NCI-H774 (cell line): ENCODE measurements at places on chromosomes 5 and 9.

- no peak for DNase-seq
Observed at GRCh38 chr5:163276466-163276865, 160.9 kb upstream of the CCNG1 start.

DNA sequence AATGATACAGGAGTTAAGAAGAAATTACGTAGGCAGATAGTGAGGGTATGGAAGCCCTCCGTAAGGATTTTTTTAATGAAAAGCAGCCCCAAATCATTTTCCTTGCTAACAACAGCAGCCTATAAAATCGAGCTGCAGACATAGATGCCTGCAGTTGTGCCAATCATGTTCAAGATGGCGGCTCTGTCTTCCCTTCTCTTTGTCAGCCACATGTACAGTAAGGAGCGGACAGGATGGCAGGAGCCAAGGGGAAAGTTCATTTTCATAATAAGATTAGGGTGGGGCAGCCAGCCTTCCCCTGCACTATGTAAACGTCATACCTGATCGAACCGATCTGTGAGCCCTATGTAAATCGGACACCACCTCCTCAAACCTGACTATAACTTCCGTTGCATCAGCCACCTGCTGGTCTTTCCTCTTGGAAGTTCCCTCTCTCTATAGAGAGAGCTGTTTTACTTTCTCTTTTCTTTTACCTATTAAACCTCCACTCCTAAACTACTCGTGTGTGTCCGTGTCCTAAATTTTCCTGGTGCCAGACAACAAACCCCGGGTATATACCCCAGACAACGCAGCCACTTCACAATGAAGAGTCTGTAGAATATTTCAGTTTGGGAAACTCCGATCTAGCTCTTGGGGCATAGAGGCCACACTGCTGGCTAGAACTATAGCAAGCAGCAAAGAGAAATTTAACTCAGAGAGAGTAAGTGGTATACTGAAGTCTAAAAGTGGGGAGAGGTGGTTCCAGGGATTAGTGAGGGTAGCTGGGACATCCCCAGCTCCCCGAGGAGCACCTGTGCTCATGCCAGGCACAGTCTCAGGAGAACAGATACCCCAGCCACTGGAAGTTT, 20.8 kb upstream of the SLC24A2 start:
- DNase-seq = no peak

- DNase-seq = no peak
Observed at GRCh38 chr9:137762414-137763061, 115.0 kb upstream of the CACNA1B start.

DNA sequence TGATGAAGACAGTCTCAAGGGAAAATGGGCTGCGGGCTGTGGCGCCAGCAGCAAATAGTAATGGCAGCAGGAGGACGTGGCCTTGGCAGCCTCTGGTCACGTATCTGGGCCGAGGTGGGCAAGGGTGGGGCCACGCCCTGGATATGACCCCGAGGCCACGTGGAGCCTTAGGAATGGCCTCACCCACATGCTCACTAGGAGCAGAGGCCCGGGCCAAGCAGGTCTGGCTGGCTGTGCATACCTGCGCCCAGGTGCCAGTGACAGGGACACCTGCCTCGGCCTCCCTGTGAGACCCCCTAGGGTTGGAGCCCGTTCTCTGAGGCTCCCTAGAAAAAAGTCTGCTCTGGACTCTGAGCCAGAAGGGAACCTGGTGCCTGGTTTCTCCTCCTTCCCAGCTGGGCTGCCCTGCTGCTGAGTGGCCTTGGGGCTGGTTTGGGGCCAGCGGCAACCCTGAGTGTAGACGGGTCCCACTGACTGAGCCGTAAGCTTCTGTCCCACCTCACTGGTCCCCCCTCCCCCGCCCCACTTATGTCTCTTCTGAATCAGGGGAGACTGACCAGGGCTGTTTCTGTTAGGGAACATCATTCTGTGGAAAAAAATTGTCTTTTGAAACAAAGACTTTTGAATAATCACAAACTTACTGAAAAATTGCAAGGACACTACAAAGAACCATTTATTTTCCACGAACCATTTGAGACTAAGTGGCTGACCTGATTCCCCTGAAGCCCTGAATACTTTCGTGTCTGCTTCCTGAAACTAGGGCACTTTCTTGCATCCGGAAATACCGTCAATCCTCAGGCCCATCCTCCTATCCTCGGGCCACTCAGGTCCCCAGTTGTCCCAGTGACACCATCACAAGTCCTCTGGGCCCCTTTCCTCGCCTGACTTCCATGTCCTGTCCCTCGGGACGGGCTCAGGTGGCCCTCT, 60.8 kb downstream of the WNK2 start:
- no peak for DNase-seq

DNA sequence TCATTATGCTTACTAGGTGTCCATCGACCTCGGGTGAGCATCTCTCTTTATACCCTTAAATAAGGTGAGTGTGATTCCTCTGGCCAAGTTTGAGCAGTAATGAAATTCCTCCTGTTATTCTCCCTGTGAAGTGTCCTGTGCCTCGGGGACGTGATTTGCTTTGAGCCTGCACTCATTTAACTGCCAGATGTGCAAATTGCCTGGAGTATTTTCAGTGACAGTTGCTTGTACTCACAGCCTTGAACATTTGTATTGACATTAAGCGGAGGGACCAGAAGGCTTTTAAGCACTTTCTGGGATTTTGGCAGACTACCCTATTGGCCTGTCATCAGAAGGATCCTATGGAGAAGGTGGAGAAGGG, 126.9 kb downstream of the DOCK2 start:
- no peak for DNase-seq

- DNase-seq = no peak
Observed at GRCh38 chr5:154058055-154059038, 19.6 kb downstream of the MFAP3 start.

DNA sequence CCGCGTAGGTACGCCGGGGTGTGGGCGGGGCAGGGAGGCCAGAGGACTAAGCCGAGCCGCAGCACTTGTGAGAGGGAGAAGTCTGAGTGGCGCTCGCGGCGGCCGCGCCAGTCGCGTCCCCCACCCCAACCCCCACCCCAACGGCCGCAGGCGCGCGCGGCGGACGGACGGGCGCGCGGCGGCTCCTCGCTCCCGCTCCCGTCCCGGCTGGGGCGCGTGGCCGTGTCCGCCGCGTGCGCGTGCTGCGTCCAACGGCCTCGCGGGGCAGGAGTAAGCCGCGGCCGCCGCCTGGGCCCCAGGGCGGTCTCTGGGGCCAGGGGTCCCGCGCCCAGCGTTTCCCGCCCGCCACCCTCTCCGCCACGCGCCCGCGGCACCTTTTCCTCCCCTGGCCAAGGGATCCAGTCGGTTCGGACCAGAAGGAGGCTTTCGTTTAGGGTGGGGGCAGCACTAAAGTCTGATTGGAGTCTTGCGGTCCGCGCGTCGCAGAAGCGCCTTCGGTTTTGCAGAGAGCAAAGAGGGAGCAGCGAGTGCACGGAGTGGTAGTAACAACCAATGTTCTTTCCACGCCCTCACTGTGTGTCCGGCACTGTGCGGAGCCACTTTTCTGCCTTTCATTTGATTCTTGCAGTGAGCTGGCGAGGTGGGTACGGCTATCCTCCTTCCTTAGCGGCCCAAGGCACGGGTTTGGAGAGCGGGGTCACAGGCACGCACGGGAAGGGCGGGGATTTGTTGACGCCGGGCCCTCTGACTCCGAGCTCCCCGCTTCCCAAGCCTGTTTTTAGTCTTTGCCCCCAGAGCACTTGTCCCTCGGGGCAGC, 483 bp downstream of the G3BP1 start:
- no peak for DNase-seq

GRCh38 chr9:120136696-120137095, 443.3 kb downstream of the CDK5RAP2 start:
- no peak for DNase-seq

DNA sequence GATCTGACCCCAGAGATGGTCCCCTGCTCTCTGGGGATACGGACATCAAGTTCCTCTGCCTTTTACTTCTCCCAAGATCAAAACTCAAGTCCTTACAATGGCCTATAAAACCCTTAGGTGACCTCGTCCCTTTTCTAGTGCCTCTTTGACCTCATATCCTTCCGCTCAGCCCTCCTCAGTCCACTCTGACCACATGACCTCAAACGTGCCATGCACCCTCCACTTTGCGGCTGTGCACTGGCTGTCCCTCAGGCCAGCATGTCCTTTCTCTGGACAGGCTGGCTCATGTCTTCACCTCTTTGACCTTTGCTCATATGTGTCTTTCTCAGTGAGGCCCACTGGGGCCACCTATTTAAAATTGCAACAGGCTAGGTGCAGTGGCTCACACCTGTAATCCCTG, 14.7 kb downstream of the TRMO start:
- no peak for DNase-seq

GRCh38 chr5:56853698-56854097, 38.3 kb downstream of the MAP3K1 start:
- DNase-seq = no peak

- peak; percentile 77 for DNase-seq
Observed at GRCh38 chr9:104091708-104092107, 2.4 kb upstream of the SMC2 start.
